Occipital lobe (tissue), 3 donors: ENCODE measurements at places on chromosomes 12 and 14.

GRCh38 chr14:91244501-91244901 is at the start of gene GPR68:
Gene GPR68 (minus strand): TSS chr14:91244704. CDS start chr14:91235050, 9,654 bp downstream.
- peak; percentile 67 for DNase-seq

GRCh38 chr14:72495668-72496067 is 398.2 kb downstream of the DPF3 start:
- DNase-seq, result no peak

DNA sequence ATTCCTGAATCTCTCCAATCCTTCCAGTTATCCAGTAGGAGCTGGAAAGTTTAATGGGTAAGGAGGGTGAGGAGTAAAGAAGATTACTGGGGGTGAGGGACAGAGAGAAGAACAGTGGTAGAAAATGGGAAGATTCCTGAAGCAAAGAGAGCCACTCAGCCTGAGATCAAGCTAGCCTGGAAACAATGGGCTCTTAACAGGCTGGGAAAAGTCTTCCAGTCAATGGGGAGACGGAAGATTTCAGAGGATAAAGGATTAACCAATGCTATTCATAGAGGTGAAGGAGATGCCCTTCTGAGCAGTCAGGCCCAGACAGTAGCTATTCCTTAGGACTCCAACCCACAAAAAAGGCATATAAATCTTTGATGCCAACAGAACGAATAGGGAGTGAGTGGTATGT is 14.8 kb downstream of the GDF11 start:
- DNase-seq, result no peak

DNA sequence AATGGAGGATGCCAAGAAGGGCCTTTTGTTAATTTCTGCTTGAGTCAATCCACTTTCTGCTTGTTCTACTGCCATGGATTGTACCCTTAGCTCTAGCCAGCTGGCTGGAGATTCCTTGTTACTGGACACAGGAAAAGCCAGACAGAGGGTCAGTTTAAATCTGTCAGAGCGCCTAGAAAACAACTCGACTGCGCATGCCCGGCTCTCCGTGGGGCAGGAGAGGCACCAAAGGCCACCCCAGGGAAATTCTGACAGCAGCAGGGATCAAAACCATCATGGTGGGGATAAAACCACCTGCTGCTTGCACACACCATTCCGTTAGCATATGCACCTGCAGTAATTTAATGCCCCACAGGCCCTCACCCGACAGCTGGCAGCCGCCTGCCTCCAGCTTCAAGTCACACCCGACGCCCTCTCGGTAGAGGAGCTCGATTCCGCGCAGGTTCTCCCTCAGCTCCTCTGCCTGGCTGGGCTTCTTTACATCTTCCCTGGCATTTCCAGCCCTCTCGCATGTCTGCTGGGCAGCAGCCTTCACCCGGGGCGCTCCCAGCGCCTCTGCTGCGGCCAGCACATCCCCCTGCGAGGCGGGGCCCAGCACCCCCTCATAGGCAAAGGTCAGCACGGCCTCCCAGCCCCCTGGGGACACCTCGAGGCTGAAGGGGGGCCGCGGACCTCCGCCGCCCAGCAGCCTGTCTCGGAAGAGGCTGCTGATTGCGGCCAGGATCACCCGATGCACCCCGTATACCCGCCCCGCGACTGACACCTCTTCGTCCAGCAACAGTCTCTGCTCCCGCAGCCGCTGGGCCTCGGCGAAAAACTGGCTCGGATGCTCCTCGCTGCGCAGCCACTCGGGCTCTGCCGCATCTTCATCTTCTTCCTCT is 1.0 kb downstream of the KLHL33 start:
- DNase-seq, result peak; percentile 34

GRCh38 chr12:106246891-106247673 is 738 bp downstream of the CKAP4 start:
- peak; percentile 22 for DNase-seq

- no peak for DNase-seq
Observed at GRCh38 chr12:52280319-52280795, 5.9 kb downstream of the KRT86 start.

DNA sequence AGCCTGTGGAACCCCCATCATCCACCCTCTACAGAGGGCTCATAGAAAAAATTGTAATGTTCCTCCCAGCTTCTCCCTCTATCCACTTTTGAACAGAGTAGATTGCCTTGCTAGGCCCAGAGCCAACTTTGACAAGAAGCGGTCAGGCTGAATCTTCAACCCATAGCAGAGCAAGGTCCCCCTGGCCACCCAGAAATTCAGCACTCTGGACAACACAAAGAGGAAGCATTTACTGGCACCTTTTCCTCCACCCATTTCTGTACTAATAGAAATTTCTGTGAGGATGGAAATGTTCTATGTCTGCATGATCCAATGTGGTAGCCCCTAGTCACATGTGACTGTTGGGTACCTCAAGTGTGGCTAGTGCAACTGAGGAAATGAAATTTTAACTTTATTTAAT is 42.7 kb upstream of the OXA1L start:
- DNase-seq, result no peak

DNA sequence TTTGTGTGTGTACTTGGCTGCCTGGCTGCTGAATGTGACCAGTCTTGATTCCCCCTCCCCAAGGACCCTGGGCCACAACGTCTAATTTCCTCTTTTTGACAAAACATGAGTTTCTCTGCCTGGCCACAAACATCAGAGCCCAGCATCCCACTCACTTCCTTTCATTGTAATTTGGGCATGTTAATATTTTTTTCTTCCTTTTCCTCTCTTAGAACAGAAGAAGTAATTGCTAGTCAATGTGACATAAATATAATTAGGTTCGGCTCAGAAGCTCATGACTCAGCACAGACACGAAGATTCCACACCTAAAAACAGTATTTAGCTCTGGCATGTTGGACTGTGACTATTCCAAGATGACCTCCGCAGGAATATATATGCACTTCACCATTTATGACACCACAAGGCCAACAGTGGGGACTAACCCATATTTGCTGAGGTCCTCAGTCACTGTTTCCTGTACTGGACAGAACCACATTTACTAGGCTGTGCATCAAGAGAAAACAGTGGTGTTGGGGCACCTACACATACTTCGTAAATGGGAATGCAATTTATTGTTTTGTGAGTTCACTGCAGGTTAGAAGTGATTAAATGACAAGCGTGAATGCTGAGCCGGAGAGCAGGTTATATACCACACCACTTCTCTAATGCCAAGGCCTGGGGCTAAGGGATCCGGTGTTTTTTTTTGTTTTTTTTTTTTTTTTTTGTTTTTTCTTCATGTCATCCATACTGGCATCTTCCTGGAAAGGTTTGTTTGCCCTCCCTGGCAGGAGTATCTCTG is 4.2 kb downstream of the GSG1 start:
- no peak for DNase-seq

- no peak for DNase-seq
Observed at GRCh38 chr12:131950182-131950913, 606 bp downstream of the EP400 start.

GRCh38 chr14:77208291-77208978 is 26.8 kb downstream of the TMEM63C start:
- DNase-seq, result peak; percentile 27

DNA sequence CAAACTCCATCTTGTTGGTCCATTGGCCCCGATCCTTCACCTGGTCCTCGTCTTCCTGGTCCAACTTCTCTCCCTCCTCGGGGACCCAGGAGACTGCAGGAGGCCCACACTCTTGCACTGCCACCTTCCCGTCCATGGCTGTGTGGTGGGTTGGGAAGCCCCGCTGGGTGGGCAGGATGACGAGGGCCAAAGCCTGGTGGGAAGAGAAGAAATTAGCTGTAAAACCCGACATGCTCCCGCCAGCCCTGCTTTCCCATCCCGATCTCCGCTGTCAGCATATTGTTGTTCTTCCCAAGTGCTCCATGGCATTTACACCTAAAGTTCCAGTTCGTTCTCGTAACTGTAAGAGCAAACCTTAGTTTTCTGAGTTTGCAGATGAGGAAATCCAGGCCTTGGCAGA is 4.1 kb downstream of the SLC6A12 start:
- no peak for DNase-seq

GRCh38 chr14:21199611-21200560 is 44.0 kb upstream of the OR5AU1 start:
- DNase-seq, result no peak

DNA sequence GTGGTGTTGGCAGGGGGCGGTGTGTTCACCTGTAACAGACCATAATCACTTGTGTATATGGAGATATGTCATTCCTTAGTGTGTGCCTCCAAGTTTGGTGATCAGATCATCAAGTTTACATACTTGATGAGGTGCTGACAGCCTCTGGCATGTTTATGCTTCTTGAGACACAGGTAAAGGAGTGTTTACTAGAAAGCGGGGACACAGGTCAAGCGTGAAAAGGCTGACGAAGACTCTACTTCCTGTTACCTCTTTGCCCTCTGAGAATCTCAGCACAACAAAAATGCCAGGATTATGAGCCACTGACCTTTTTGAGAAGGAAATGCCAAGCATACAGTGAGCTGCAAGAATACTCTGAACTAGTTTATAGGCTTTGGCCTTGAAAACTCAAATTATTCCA is 29.6 kb downstream of the PRDM4 start:
- DNase-seq, result no peak

GRCh38 chr14:70896981-70897380 is 10.3 kb upstream of the PCNX1 start:
- no peak for DNase-seq

DNA sequence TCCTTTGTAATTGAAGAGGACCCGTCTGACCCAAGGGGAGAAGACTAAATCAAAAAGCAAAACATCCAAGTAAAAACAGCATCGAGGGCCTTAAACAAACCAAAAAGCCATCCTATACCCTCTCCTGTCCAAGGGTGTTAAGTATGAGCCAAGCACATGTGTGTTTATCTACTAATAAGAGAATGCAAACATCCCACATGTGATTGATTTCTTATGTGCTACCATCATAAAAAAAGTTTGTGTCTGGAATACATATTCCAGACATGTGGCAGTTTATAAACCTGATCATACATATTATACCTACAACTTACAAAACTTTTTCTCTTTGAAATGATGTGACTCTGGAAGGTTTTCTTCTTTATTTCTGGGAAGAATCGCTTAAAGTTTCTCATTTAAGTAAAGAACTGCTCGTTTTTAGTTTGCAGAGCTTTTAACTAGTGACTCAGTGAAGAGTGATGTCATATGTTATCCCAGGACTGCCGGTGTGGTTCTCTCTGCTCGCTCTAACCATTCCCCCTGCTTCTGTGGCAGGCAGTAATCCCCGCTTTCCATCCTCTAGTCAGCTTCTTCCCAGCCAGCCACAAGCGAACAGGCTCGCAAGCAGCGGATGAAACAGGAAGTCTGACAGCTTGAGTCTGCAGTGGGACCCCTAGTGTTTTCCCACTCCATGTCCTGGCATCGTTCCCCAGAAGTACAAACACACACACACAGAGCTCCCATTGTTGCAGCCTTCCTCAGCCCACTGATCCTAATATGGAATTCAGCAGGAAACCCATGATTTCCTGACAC is 431 bp upstream of the RHOJ start:
- peak; percentile 70 for DNase-seq

- DNase-seq, result no peak
Observed at GRCh38 chr12:72925716-72926115, 653.5 kb downstream of the TRHDE start.

DNA sequence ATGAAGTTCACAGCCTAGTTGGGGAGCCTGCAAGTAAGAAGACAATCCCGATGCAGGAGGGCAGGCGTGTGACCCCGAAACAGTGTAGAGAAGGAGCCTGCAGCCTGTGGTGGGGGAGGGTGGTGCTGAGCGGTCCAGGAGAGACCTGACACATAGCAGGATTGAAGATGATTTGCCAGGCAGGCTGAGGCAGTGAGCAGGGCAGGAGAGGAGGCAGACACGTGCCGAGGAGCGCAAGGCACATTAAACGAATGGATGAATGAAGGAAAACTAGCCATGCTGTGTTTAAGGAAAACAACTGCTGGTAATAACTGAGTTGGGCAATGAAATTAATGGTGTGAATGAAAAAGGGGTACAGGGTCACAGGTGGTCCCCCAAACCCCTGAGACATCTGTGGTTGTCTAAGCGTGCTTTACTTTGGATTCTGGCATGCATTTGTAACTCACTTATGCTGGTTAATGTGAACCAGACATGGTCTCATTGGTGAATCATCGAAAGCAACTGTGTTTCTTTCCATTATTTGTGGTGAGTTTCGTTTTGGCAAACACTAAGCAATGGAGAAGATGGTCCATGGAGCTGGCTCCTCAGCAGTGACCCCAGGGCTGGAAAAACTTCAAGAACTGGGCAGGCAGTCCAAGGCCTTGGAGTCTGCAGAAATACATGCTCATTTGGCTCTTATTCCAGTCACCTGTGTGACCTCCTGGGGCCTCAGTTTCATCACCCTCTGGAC is 96.9 kb upstream of the EVL start:
- DNase-seq, result no peak

GRCh38 chr14:22070119-22070982 is 396.7 kb upstream of the OR4E1 start:
- DNase-seq, result no peak

DNA sequence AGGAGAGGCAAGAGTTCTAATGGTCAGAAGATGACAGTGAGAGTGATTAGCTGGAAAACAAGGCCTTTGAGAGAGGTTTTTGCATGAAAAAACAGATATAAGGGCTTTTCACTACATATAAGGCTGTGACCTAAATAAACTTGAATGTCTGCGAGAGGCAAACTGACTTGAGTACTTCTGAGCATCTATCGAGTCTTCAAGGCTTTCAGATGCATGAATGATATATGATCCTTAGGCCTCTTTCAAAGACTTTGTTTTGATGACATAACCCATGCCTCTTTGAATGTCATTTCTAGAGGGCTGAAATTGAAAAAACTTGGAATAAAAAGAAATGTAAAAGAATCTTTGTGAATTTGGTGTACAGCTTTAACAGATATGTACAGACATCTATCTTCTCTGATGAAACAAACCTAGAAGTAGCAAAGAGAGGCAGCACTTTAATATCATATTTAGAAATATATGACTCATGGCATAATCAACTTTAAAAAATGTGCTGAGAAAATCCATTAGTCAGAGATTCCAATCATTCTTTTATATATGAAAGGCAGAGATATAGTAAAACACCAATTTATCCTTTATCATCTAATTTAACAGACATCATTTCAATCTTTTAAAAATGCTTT is 72.6 kb downstream of the PPM1H start:
- DNase-seq, result no peak

DNA sequence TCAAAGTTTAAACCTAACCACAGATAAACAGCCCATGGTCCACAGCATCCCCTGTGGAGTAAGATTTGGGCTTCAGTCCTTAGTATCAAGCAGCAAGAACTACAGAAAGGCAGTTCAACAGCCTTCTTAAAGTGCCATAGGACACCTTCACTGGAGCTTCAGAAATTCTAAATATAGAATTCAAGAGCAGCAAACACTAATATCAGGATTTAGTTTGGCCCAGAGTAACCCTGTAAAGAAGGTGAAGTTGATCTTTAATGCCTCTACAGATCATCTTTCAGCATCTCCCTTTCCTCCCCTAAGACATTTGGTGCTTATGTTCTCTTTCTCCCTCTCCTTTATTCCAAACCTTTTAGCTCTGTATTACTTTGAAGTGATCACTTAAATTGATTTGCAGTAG is 59.5 kb upstream of the ARHGAP5 start:
- no peak for DNase-seq

- DNase-seq, result no peak
Observed at GRCh38 chr12:26698186-26698585, 134.8 kb downstream of the ITPR2 start.

- DNase-seq, result no peak
Observed at GRCh38 chr12:41684997-41685396, 459.7 kb downstream of the GXYLT1 start.

GRCh38 chr12:76927170-76927784 is 48.5 kb upstream of the CSRP2 start:
- DNase-seq, result no peak

- DNase-seq, result no peak
Observed at GRCh38 chr14:49553106-49553505, 33.1 kb downstream of the RPS29 start.

GRCh38 chr12:125092872-125093680 is 27.8 kb downstream of the AACS start:
- DNase-seq, result peak; percentile 73

- DNase-seq, result no peak
Observed at GRCh38 chr14:104090071-104090748, 4.7 kb downstream of the ASPG start.
